ENCODE measurements at places on chromosomes 2 and 18. TPM values are rescaled to one million over a fixed set of nuclear protein-coding genes. Genes with fewer than 3 reads are reported as not detected.

The ST6GAL2 gene
- polyA plus RNA-seq: 3.3 TPM

The FZD7 gene
- polyA plus RNA-seq: 33.4 TPM

The PHOSPHO2 gene
- 15.6 TPM for polyA plus RNA-seq

The LIPG gene
- 8.4 TPM for polyA plus RNA-seq

- DNase-seq: no peak
Observed at GRCh38 chr2:27080140-27080469, 1.7 kb downstream of the EMILIN1 start.

DNA sequence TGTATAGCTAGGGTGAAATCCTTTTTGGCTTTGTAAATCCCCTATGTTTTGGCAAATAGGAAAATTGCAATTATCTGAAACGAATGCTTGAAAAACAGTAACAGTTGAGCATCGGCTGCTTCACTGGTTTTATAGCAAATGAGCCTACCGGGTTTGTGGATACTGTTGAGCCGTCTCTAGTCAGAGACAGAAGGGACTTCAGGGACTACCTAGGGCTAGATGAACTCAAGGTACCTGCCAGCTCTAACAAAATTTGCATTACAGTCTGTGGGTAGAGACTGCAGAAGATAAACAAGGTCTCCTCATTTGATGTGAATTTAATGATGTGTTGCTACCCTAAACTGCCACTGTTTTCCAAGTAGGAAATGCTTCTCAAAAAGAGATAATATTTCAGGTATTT, 101.1 kb downstream of the EML6 start:
- no peak for DNase-seq

DNA sequence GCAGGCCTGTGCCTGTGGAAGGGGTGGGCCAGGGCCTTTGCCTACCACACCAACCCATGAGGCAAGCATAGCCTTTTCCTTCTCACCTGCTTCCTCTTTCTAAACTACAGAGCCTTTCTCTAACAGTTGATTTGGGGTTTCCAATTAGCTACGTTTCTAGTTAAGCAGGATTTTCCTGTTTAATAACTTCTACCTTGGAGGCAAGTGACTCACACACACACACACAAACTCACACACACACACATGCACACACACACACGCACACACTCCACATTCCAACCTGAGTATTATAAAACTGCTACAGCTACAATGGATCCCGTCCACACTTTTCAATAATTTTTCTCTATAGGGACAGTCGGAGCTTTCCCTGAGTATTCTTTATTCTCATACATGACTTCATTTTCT, 84.9 kb downstream of the SOX11 start:
- DNase-seq: peak; percentile 47

DNA sequence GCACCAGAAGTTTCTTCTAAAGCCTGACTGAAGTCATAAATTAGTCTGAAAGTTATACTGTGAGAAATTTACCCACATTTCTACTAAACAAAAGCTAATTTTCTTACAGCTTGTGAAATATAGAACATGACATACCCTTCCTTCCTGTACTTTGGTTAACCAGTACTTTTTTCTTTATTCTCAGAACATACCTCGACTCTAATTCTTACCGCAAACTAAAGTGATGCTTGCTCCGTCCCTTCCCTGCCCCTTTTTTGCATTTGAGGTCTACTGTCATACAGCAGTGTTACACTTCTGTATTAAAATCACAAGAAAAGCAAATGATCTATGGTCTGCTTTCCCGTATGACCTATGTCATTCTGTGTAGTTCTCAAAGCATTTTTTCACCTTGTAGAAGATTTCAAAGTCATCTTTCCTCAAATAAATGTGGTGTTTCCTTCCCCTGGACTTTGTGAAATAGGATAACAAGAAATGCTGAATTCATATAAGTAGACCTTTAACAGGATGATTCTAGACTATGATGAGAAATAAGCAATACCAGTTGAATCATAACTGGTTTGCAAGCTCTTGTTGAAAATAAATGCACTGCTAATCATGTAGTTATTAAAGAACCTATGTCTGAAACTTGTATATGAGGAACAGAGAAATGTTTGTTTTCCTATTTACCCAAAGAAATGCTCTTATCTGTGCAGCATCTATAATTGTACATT, 30.4 kb downstream of the CYTIP start:
- DNase-seq: no peak

GRCh38 chr18:54388203-54389142, 30.8 kb downstream of the C18orf54 start:
- no peak for DNase-seq

DNA sequence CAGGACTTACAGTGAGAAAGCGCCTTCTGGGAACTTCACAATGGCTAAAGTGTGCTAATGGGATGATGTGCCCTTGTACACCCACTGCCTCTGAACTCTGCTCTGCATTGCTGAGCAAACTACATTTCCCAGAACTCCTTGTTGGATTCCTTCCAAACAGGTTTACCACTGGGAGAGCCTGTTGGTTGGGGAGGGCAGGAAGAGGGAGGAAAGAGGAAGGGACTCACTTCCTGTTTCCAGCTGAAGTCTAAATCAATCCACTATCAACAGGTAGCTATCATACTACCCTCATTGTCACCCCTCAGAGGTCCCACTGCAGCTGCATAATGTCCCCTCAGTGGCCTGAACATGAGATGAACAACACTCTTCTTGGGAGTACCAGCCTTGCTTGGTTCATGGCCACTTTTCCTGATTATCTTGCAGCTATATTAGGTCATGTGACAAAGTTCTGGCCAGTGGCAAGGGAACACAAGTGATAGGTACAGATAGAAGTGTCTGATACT, 109.7 kb downstream of the MSH2 start:
- DNase-seq: no peak

DNA sequence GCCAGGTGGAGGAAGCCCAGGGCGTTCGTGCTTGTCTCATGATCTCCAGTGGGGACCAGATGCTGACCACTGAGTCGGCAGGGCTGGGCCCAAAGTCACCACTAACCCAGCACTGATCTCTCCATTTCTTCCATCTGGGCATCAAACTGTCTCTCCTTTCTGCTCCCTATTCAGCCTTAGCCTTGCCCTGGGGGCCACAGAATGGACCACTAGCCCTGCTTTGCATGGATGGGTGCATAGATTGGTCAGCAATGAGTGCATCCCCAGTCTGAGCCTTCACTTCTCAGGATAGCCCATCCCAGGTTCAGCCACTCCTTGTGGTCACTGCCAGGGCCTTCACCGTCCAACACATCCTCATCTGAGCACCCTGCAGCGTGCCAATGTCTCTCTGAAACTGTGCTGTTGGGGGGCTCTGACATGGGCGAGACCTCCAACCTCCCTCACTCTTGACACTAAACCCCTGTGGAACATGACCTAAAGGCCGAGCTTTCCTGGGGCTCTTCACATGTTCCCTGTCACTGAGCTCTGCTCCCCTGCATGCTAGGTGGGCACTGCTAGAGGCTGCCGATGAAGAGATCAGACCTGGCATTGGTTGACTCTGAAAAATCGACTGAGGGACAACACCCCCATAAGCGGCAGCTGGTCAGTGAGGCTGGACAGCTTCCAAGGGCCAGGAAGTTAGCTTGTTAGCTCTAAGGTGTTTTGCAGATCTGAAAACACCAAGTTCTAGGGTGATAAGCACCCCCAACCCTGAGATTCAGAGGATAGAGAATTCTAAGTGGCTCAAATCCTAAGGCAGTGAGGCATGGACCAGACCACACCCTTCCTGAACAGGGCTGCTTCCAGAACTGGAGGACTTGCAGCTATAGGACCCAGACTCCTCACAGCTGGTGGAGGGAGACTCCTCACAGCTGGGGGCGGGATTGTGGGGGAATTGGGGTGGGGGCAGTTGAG, 61.7 kb downstream of the HS1BP3 start:
- DNase-seq: no peak

DNA sequence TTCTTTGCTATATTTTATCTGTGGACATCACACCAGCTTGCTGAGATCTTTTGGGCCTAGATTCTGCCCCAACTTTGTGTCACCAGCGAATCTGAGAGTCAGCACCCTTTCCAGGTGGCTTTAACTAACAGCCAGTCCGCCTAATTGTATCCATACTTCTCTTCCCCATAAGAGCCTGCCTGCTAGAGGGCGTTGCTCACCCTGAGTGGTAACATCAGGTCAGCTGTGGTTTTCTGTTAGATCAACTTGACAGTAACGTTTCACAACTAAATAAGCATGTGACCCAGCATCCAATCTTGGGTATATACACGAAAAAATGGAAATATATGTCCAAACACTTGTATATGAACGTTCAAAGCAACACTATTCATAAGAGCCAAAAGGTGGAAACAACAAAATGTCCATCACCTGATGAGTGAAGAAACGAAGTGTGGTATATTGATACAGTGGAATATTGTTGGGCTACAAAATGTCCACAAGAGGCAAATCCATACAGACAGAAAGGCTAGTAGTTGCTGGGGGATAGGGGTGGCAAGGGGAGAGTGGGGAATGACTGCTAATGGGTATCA, 24.9 kb downstream of the EFHD1 start:
- DNase-seq: no peak

DNA sequence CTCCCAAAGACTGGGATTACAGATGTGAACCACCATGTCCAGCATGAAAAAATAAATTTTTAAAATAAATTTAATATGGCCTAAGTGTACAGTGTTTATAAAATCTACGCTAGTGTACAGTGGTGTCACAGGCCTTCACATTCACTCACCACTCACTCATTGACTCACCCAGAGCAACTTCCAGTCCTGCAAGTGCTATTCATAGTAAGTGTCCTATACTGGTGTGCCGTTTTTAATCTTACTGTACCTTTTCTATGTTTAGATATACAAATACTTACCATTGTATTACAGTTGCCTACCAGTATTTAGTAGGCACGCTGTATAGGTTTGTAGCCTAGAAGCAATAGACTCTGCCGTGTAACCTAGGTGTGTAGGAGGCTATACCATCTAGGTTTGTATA, 291.6 kb upstream of the STON1 start:
- DNase-seq: no peak

GRCh38 chr2:6421138-6421730, 444.5 kb downstream of the CMPK2 start:
- DNase-seq: no peak

GRCh38 chr2:7027411-7027810, 110.2 kb downstream of the RNF144A start:
- DNase-seq: no peak

- DNase-seq: no peak
Observed at GRCh38 chr2:71129902-71130151, 202 bp downstream of the MCEE start.

DNA sequence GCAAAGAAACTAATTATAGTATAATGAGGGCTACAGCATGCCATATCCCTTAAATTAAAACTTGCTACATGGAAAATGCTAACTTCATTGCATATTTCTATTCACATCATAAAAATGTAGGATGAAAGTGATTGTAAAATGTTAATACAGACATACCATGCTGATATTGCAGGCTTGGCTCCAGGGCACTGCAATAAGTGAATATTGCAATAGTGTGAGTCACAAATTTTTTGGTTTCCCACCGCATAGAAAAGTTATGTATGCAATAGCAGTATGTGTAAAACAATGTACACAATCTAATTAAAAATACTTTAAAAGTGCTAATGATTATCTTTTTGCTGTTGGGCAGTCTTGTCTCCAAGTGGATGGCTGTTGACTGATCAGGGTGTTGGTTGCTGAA, 162.1 kb downstream of the CD8B2 start:
- DNase-seq: no peak

GRCh38 chr2:199830531-199830930, 20.5 kb downstream of the FTCDNL1 start:
- DNase-seq: no peak

GRCh38 chr2:168607992-168608391, 151.9 kb downstream of the CERS6 start:
- DNase-seq: no peak

DNA sequence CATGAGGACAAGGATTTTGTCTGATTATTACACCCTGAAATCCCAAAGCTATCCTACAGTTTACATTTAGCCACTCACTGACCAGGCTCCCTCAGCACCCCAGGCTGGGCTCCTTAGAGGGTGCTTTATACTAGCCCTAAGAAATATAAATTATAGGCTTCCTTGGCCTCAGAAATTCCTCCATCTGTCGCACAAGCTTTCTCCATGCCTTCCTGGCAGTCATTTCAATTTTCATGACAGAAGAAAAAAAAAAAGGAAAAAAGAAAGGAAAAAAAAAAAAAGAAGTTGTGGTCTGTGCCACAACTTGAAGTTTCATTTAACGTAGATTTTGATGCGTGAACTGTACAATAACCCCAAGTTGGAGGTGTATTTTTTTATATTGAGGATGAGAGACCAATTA, 719.5 kb downstream of the BCL11A start:
- no peak for DNase-seq

GRCh38 chr2:55490554-55490953, 29.0 kb upstream of the CFAP36 start:
- DNase-seq: peak; percentile 24

DNA sequence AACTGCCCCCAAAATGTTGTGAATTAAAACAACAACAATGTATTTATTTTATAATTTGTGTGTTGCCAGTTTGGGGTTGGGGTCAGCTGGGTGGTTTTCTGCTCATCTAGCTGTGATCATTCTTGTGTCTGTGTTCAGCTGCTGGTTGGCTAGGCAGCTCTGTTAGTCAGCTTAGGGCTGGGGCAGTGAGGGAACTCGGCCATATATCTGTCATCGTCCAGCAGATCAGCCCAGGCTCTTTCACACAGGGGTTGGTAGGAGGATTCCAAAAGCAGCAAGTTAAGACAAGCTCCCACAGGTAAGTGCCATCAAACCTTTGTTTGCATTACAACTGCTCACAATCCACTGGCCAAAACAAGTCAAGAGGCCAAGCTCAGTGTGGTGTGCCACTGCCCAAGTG, 121.5 kb downstream of the LPIN1 start:
- DNase-seq: no peak

DNA sequence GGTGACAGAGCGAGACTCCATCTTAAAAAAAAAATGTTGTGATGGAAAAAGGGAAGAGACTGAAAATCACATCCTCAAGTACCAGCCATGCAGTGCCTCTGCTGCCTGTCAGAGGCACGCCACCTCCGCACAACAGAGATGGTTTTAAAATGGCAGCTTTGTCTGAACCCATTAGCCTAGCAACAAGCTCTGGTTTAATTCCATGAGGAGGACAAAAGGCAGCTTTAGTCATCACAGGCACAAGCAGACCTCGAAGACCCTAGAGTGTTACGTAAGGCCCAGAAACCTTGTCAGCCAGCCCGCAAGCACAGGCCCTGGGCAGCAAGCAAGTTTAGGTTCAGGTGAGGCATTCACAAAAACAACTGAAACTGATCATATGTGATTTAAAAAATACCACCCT, 10.4 kb downstream of the LCT start:
- DNase-seq: no peak

GRCh38 chr2:231884438-231885140, 41.6 kb downstream of the NPPC start:
- DNase-seq: no peak

- no peak for DNase-seq
Observed at GRCh38 chr2:7962161-7962560, 719.7 kb upstream of the ID2 start.
